ENCODE measurements at places on chromosomes 3 and 15.

- no peak for DNase-seq
These were observed 61.7 kb upstream of the LRRN1 start for GRCh38 chr3:3737531-3737930.

DNA sequence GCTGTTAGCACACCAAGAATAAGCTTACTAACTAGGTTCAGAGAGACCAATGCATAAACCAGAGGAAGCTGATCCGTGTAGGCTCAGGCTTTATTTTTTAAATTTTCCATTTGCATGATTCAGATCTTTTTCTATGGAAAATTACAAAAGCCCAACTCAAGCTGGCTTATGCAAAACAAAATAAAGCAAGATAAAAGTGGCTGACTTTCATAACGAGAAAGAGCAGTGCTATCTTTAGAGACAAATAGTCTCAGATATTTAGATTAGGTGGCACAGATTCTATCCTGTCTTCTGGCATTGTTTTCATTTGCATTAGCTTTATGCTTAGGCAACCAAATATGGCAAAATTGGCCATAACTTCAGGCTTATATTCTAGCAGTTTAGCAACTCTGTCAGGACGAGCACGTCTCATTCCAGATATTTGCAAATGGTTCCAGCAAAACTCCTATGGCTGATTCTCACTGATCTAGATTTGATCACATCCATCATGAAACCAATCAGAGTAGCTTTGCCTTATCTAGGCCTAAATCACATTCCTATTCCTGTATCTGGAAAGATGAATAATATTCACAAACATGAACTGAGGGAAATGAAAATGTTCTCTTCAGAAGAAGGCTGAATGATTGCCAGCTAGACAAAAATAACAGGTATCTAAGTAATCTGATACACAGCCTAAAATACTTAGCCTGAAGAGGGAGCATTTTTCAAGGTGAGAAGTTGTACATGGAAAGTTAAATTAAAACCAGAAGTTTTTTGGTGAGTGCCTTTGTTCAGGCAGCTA lies 216.4 kb upstream of the DPPA4 start:
- DNase-seq = no peak

DNA sequence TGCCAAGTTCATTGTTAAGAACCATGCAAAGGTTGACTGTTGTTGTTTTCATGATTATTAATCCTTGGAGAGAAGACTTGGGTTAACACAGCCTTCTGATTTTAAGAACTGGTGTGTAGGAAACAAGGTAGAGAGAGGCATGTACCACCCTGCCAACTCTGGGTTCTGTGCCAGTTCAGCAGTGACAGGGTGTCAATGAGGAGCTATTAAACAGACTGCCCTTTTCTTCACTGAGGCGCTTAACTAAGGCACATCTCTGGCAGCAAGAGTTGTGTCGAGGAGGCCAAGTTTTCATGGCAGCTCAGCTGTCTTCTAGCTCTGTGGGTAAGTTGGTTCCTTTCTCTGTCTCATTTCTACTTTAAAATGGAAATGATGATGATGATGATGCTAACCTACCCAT lies 117.6 kb downstream of the FEZF2 start:
- no peak for DNase-seq

GRCh38 chr3:159417761-159418160 lies 570.9 kb upstream of the IL12A start:
- no peak for DNase-seq

GRCh38 chr3:102031834-102032233 lies 182.5 kb downstream of the NFKBIZ start:
- DNase-seq = no peak

DNA sequence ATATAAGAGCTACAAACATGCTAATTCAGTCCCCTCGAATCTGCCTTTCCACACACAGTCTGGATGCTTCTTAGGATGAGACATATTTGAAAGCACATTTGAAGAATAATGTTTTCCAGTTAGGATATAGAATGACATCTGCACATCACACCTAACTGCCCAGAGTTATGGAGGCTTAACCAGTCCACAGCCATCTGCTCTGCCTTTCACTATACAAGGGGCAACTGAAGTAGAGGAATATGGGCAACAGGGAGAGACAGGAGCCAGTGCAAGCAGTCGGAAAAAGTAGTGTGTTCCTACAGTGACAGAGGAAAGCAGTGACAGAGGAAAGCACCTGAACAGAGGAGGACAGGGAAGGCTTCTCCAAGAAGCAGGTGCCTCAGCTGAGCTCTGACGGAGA lies 79.0 kb upstream of the CLDN18 start:
- DNase-seq = no peak

All from NCI-H1417 treated with DMSO at 0.1 percent for 48 hours (cell line).